NCI-H187 treated with DMSO at 0.1 percent for 48 hours (cell line): ENCODE measurements at places on chromosomes 1 and 21.
A peak's percentile ranks its signal among the peaks of the same experiment; 100 is the strongest.

DNA sequence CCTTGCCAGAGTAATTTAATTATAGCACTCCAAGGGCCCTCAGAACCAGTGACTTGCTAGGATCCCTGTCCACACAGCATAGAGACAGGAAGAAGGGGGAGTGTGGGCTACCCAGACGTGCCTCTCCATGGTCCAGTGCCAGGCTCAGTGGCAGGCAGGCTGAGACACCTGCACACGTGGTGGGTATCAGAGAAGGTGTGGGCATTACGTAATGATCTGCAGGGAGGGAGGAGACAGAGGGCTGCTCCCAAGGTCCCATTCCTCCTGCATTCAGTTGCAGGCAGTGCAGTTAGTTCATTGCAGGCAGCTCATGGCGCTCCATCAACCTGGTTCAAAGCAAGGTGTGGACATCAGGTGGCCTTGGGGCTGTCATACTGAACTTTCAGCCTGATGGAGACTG, 49.9 kb downstream of the C8B start:
- peak; percentile 74 for DNase-seq

DNA sequence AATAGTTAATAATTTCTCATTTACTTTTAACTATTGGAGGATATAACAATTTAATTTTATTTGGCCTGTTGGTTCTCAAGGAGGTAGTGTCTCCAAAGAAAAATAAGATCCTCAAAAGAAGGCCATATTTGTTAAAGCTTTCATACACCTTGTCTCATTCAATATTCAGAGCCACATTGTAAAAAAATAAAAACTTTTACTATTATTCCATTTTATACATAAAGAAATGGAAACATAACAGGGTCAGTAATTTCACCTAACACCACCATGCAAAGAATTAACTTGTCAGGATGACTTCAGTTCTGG, 40.3 kb upstream of the KCTD3 start:
- DNase-seq: no peak

DNA sequence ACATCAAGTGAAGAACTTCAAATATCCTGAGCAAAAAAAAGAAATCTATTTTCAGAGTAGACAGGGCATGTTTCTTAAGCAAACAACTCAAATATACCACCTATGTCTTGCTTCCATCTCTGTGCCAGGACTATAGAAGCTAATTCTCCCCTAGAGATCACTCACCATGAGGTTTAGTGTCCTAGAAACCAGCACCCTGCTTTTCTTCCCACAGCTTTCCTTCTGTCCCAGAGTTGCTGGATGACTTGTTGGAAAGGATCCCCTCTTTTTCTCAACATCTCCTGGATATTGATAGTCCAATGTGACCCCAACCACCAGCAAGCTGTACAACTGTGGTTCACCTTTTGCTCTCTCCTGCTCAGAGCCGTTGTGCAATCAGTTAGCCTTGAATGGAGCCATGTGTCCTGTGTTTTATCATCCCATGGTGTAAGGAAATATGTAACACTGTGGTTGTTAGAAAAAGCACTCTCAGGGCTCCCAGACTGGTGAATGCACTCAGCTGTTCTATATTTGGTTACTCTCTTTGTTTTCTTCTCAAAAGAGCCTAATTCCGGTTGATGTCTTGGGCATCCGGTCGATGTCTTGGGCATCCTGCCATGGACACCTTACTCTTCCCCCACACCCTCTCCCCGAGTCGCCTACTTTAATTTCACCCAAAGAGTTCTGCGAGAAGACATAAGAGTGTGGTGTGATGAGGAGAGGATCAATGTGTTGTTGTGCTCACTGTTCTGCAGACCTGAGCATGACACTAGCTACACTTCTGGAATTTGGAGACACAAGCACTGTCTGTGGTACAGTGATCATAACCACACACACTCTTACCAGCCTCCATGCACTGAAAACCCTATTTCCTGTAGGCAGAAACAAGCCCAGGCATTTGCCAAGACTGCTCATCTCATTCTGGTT, 1.7 kb downstream of the TNFSF4 start:
- DNase-seq: no peak

DNA sequence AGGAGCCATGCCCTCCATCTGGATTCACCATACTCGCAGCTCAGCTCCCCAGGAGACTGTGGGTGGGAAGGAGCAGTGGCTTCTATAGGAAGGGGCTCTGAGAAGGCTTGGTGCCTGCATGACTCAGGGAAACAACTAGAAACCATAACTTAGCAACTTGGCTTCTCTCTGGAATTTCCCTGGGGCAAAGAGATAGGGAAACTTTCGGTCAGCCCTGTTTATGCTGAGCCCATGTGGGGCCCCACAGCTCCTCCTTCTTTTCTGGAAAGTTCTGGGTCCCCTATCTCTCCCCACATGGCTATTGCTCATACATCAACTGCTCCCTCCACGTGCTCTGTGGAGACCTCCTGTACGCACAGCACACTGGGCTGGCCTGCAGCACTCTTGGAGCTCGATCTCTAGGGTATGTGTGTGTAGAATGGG, 39.3 kb downstream of the PLEKHA6 start:
- no peak for DNase-seq

GRCh38 chr1:160097151-160097910, 1.1 kb downstream of the IGSF8 start:
- DNase-seq: no peak

GRCh38 chr1:209703834-209704504, 677 bp upstream of the HSD11B1 start:
- DNase-seq: no peak

GRCh38 chr1:234730475-234730769, 120.4 kb upstream of the IRF2BP2 start:
- DNase-seq: no peak
